CMK (cell line): ENCODE measurements at places on chromosomes 12 and 14.

GRCh38 chr14:35866595-35867279 is 40.6 kb downstream of the BRMS1L start:
- DNase-seq, result no peak

DNA sequence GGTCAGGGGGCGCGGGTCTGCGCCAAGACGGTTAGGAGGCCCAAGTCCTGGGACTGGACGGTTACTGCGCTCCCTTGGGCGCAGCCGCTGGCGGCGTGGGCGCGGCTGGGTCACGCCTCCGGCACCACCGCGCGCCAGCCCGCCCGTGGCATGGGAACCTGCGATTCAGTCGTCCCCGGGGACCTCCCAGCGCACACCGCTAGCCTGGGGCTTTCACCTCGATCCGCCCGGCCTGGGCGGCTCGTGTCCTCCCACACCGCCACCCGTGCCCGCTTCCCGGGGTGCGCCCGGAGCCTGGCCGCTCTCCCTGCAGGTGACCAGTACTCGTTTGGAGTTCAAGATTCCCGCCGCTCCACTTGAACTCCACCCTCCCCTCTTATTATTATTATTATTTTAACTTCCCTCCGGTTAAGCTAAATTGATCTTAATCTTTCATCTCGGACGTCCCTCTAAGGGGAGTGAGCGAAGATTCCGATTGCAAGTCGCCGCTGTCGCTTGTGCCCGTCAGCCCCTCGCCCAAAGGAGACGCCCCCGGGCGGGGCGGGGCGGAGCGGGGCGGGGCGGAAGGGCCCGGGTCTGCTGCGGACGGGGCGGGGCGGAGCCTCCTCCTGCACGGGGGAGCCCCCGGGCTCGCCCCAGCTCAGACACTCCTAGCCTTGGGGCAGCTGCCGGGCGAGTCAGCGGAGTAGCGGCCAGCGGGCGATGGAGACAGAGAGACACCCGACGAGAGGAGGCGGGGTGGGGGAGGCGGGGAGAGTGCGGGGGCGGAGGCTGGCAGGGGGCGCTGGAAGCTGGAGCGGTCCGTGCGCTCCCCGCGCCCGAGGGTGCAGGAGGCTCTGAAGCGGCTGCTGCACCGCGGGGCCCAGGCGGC is at the start of gene KCNMB4:
KCNMB4 (plus strand) TSS at position 643 of the 871 bp plus-strand sequence. CDS start 445 bp downstream, outside the sequence.
- DNase-seq, result peak; percentile 45

DNA sequence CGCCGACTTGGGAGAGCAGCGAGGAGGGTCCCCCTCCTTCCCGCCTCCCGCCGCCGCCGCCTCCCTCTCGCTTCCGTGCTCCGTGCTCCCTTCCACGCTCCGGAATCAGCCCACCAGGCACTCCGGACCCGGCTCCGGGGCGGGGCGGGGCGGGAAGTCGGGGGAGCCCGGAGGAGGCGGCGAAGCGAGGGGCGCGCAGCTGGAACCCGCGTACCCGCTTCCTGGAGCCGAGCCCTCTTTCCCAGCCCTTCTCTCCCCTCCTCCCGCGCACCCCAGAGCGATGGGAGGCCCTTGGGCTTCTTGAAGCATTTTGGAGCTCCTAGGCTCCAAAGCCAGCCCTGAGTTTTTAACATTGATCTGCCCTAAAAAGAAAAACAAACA is at the start of gene SYNDIG1L:
SYNDIG1L (minus strand) TSS at position 9 of the 381 bp plus-strand sequence. CDS start 16,466 bp downstream, outside the sequence.
- no peak for DNase-seq

GRCh38 chr12:54128416-54128815 is 60.4 kb downstream of the SMUG1 start:
- DNase-seq, result no peak

DNA sequence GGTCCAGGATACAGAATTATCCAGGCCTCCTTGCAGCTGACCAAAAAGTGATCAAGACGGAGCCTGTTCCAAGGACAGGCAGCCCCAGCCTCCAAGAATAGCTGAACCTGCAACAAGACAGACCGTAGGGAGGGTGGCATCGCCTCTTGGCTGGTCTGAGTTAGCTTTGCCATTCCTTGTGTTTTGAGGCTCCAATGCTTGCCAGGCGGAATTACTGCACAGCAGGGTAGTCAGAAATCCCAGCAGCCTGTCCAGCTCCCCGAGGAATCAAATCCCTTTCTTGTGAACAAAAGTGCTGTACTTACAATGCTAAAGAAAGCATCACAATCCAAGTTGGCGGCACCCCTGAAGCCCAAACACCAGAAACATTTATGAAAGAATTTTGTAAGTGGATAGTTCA is 246.9 kb downstream of the TMEM132C start:
- no peak for DNase-seq

DNA sequence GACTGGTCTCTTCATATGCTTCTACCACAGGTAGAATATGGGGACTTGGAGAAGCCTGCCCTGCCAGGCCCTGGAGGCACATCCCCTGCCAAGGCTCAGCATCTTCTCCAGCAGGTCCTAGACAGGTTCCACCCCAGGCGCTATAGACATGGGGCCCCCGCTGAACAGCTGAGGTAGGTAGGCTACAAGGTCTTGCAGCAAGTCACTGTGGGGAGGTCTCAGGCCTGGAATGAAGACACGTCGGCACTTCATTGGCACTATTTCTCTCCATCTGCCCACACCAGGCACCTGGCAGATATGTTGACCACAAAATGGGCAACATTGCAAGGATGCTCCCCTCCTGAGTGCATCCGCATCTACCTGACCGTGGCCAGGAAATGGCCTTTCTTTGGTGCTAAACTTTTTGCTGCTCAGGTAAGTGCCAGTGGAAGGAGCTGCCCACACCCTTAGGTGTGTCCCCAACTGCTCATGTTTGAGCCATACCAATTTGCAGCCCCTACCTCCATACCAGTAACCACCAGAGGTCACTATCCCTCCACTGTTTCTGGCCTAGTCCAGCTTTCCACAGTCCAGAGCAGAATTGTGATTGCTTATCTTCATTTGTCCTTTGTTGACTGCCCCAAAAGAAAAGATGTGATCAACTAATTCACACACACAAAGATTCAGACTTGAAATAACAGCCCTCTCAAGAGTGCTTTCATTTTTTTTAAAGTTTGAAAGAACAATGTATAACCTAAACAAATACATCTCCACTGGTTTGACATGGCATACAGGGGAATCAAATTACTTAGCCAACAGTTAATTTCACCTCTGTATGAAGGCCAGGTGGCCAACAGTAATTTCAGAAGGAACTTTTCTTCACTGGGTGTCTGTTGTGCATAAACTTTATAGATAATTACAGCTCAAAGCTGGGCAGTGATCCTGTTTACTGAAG is 16.1 kb downstream of the PIGH start:
- no peak for DNase-seq

GRCh38 chr14:96090441-96091148 is 51.4 kb downstream of the C14orf132 start:
- no peak for DNase-seq

- no peak for DNase-seq
Observed at GRCh38 chr12:23948291-23948690, 1.2 kb downstream of the SOX5 start.

DNA sequence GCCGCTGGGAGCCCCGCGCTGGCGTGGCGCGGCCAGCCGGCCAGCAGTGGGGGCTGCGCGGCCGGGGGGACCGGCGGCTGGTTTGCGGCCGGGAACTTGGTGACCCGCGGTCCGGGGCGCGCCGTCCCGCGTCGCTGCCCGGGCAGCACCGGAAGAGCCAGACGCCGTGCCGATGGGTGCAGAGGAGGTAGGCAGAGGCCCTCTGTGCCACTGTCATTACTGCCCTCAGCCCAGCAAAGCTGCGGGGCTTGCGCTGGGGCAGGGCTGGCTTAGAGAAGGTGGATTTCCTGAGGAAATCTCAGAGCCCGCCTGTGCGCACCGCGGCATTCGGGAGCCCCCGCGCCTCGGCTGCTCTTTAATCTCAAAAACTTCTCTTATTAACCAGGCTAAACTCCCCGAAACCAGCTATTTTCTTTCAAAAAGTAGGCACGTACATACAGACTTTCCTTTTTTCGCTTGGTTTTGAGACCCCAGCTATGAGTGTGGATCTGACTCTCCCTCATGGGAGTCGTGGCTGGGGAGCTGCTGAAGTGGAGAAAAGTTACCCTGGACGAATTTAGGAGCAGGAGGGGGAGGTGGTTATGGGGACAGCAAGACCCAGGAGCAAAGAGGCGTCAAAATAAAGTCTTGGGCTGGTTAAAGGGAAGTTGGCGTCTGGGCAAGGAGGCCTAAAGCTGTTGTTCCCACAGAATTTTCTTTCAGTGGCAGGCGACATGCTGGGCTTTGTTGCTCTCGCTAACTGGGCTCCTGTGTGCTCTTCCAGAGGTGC is 802 bp downstream of the SUSD6 start:
- DNase-seq, result no peak

DNA sequence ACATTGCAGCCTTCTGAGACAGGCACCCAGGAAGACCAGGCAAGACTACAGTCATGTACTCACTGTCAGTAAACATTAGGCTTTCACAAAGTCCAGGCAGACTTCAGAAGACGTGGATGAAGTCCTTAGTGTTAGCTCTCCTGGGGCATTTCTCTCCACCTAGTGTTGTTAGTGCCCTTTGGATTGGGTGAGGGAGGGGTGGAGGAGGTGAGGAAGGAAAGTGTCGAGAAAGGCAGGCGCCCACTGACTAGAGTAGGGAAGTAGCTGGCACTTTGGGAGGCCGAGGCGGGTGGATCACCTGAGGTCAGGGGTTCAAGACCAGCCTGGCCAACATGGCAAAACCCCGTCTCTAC is 20.2 kb downstream of the TMEM229B start:
- no peak for DNase-seq

- no peak for DNase-seq
Observed at GRCh38 chr14:77314043-77314442, 6.6 kb downstream of the POMT2 start.

- no peak for DNase-seq
Observed at GRCh38 chr12:76531056-76531455, 28.5 kb downstream of the OSBPL8 start.

DNA sequence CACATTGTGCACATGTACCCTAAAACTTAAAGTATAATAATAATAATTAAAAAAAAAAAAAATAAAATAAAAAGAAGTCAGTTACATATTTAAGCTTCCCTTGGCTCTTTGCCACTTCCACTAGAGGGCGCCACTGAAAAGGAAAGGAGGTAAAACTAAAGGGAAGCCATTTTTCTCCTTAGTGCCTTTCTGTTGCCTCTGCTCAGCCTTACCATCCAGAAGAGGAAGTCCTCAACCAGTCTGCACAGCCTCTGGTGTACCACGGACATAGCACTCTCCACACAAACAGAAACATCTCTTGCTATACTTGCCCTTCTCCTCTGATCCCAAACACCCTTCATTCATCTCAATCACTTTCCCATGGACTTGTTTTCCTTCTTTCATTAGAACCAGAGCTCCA is 169.0 kb upstream of the EEA1 start:
- peak; percentile 72 for DNase-seq

DNA sequence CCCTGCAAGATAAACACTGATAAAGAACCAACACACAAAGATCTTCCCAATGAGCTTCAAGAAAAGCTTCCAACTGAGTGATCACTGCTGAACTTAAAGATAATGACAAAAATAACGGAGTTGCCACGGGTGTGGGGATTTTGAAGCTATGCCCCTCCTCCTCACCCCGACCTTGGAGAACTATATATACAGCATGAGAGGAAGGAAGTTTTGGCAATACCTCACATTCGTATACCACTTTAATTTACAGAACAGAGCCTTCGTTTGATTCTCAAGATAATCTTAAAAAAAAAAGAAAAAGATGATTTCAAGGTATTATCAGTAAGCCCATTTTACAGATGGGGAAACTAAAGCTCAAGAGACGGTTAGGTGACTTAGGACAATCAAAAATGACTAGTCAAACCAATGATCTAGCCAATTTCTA is 715 bp downstream of the NEK9 start:
- DNase-seq, result no peak

DNA sequence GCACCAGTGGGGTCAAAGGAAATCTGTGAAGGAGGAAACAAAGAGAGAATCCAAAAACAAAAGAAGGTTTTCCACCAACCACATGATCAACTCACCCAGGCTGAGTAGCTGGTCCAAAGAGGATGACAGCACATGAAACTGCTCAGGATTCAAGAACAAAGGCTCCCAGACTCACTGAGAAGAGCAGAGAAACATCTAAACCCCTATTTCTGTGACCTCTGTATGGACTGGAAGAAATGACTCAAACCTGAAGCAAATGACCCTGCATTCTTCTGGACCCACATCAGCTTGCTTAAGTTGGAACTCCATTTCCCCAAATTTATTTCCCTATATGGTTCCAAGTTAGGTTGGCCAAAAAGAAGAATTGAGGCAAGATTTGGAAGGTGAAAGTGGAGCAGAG is 26.3 kb downstream of the TC2N start:
- DNase-seq, result no peak

DNA sequence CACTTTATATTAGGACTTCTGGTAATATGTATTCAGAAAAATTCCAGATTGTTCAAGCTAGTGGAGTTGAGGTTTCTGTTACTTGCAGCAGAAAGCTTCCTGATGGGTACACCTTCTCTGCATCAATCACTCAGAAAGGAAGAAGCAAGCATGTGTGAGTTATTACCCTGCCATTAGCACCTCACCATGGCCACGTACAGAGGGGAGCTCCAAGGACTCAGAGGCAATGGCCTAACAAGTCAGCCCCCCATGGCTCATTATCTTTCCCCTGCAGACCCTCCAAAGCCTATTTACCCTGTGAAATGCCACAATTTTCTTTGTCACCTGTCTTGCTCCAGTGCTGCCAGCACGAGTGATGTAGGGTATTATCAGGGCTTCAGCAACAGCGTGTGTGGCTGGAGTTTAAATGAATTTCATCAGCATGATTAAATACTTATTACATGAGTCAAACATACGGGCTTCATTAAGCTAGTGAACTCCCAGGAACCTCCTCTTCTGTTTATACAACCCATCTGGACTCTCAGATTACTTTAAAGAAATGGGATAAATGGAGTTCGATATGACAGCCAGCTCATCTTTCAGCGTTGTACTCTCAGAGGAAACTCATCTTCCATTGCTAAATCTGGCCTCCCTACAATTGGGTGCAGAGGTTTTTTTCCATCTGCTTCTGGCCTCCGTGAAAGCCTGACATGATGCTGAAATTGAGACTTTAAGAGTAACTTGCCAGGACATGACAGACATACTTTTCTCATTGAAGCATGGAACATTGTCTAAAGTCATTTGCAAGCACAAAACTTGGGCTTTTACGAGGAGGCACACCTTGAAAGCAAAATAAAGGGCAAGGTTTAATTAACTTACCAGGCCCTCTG is 135.9 kb downstream of the TMEM30B start:
- DNase-seq, result no peak

- DNase-seq, result no peak
Observed at GRCh38 chr14:67515386-67516079, 17.6 kb upstream of the PLEKHH1 start.

DNA sequence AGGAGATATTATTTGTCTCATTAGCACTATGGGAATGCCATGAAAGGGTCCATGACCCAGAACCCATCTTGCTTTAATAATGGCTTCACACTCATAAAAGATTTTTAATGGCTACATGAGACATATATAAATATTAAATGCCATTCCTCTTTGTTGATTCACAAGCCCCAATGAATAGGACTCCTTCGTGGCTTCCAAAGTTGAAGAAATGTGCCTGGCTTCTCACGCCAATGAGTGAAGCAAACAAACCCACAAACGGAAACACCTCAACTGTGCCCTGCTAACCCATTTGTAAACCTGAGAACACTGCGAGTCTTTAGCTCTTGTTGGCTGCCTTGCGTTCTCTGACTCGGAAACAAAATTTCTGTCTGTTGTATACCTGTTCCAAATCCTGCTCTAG is 381.7 kb upstream of the DDHD1 start:
- DNase-seq, result no peak
